ENCODE measurements at places on chromosomes 11 and 22.
A peak's percentile ranks its signal among the peaks of the same experiment; 100 is the strongest.

DNA sequence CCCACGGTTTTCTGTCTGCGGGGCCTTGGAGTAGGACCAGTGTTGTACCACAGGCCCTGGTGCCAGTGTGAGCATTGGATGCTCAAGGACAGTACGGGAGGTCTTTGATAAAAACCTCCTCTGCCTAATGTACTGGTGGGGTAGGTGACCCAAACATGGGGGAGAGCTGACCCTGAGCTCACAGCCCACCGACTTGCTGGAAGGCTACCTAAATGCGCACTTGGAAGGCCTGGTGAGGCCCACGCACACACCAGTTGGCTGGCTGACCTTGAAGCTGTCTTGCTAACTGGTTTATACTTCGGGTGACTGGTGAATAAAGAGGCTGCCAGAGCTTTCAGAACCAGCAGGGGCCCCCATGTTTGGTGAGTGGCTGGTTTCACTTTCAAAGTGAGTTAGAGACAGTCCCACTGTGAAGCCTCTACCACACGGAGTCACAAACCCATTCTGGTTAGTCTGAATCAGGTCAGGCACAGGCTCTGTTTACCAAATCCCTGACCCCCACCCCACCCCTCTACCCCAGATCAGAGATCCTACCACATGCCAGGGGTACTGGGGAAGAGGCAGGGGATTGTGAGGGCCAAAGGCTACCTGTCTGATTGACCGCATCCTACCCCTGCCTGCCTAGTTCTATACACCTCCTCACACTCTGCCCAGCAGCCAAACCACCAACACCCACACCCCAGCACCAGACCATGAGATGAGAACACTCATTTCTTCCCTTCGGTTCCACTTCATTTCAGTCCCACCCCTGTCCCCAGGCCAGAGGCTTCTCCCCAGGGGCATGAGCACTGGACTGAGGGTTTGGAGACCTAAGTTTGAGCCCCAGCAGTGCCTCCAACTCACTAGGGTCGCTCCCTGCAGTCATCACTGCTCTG, 12.7 kb upstream of the IL2RB start:
- peak; percentile 23 for DNase-seq

DNA sequence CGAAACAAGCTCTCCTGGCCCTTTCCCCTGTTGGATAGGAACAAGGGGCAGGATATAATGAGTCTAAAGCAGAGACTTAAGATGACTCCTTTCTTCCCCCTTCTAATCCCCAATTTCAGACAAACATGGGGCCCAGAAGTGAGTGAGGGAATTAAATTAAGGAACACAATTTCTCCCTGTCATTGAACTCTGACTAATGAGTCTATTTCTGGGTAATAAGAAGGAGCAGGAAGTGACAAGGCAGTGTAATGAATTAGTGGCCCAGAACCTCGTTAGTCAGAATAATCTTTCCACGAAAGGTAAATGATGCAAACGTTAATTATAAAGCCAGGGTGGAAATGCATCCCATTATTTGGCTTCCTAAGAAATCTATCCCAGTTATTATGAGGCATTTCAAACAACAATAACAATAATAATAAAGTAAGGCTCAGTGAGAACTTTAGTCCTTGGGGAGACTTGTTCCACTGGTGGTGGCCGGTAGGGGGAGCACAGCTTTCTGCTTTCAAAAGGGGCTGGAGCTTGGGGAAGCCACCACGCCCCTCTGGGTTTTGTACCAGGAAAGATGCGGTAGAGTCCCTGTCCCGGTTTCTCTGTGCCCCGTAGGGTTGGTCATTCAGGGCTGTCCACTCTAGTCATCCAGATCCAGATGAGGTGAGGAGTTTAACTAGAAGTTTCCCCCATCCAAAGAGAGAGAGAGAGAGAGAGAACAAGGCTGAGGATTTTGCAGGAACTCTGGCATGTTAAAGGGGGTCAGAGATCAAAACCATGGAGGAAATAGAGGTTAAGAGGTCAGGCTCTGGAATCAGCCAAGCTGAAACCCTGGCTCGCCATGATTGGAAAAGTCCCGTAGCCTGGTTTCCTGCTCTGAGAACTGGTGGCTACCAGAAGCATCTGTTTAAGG, 298.3 kb downstream of the NTM start:
- DNase-seq, result peak; percentile 66

DNA sequence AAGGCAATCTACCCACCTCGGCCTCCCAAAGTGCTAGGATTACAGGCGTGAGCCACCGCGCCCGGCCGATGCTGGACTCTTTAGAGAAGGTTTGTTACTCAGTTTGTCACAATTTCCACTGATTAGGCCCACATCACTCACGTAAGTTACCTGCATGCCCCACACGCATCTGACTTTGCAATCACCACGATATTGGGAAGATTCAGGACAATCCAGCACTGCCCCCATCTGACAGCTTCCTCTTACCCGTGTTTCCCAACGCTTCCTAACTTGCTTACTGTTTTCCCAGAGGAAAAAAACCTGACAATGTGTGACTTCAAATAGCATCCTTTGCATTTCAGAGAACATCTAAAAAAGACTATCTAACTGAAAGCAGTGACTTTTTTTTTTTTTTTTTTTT, 21.8 kb upstream of the EIF3M start:
- no peak for DNase-seq

- DNase-seq, result no peak
These were observed 8.1 kb upstream of the TOP3B start for GRCh38 chr22:21990445-21991303.

- DNase-seq, result no peak
These were observed 124.9 kb downstream of the MRTFA start for GRCh38 chr22:40511604-40512003.

DNA sequence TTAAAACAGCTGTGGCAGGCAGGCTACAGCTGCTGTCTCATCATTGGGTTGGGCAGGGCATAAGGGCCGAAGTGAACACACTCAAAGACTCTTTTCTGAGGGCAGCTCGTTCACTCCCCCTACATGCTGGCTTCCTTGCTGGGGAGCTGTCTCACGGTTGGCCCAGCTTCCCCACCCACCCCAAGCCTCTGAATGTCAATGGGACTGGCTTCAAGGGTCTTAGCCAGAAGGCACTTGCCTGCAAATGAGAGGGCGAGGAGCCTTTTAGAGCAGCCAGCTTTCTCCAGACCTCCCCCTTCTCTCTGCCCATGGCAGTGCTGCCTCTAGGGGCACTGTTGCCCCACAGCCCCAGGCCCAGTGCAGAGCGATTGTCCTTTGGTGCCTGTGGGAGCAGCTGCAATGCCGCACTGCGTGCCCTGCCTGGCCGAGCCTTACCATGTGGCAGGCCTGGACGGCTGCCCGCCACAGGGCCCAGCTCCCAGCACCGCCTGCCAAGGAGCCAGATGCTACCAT, 94.7 kb upstream of the RASSF10 start:
- DNase-seq, result peak; percentile 30

- DNase-seq, result no peak
These were observed 62.0 kb upstream of the UCP3 start for GRCh38 chr11:74070723-74071492.

GRCh38 chr11:9576701-9577381, 3.4 kb downstream of the WEE1 start:
- peak; percentile 27 for DNase-seq

GRCh38 chr11:45890886-45891550, 5.6 kb downstream of the MAPK8IP1 start:
- DNase-seq, result no peak

DNA sequence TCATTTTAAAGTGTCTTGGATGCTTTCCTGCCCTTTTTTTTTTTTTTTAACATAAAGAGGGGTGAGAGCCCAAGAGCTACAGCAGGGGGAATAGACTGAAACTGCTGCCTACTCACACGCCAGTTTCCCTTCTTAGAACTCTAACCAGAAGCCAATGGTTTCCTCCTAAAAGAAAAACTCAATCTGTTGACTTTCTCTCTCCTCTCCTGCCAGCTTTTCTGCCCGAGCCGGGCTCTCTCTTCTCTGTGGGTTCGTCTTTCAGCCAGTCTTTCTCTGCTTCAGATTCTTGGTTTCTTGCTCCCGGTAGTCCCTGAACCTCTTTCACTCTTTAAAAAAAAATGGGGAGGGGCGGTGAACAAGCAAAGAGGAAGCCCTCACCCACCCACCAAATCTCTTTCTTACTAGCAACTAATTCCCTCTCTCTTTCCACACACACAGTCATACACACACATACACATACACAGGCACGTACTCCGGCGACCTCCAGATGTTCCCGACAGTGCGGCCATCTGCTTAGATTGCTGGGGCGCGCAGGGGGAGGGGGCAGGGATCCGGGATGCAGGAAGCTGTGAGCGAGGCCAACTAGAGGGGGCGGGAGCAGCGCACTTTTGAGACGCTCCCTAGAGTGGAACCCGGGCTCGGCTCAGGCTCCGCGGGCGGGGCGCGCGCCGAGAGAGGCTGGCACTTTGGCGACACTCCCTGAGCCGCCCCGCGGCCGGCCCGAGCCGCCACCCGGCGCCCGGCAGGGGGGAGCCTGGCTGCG, 444 bp upstream of the TSKU start:
- DNase-seq, result peak; percentile 76

- DNase-seq, result no peak
These were observed 72.9 kb downstream of the CACNA1I start for GRCh38 chr22:39643311-39644083.

GRCh38 chr22:46968359-46968740, 205.9 kb downstream of the TBC1D22A start:
- DNase-seq, result no peak

DNA sequence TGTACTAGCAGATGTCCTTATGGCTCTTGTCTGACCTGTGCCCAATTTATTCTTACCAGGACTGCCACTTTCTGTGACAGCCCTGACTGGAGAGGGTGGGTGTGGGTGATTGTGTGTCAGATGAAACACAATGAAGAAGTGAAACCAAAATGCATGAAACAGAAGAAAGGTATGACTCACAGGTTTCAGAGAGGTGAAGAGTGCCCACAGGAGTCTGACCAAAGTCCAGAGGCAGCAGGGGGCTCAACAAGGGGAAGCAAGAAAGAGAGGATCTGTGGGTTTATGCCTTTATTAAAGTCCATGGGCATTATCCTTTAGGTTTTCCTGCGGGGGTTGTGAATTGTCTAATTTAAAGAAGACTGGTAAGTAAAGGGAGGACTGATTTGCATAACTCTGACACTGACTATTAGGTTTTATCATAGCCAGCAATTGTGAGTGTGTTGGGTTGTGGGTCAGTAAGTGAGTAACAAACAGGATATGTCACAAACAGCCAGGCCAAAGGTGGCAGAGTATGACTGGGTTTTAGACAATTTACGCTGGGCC, 3.9 kb upstream of the OR4C6 start:
- no peak for DNase-seq

GRCh38 chr22:36689583-36689982, 14.0 kb downstream of the CACNG2 start:
- no peak for DNase-seq

DNA sequence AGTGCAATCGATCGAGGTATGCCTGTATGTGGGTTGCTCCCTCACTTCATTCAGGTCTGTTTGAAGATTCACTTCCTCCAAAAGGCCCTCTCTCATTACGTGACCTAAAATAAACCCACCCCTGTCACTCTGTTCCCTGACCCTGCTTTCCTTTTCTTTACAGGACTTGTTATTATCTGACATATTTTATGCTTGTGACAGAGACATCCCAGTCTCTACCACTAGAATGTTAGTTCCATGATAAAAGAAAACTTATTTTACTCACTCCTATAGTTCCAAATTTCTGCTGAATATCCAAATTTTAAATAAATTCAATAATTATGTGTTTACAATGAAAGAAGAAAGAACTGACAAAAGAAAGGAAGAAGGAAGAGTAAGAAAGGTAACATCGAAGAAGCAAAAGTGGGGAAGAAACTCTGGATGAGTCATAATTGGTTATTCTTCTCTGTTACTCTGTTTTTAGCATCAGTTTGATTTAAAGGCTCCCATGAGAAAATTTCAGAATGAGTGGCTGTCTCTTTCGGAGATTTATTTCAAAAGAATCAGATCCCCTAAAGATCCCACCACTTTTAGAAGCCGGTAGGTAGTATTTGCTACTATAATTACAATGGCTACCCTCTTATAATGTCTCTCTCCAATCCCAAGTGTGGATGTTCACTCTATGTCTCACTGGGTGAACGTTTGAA, 33.5 kb downstream of the ENTHD1 start:
- no peak for DNase-seq

GRCh38 chr11:68116974-68117373, 4.2 kb downstream of the CHKA start:
- DNase-seq, result no peak

DNA sequence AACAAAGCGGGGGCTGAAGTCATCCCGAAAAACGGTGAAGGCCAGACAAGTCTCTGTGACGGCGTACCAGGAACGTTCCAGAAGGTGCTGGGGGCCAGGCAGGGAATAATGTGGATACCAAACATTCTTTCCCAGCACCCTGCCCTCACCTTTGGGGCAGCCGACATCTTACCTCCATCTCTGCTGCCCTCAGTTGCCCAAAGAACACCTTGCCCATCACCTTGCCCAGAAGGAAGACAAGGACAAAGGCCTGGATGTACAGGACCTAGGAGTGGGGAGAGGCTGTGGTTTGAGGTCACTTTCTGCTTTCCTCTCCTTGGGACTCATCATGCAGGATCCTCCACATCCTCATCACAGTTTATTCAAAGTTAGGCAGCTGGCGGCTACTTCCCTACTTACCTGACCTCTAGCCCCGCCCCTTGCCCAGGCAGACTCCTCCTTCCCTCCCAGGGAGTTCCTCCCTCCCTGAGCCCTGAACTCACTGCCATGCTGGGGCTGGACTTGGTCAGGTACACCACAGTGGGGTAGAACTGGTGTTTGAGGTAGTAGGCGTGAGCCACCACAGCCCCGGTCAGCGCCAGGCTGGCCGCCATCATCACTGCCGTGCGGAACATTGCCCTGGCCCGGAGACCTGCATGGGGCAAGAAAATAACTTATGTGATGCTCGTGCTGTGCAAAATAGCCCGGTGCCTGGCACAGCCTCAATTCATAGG, 1.2 kb downstream of the SYVN1 start:
- DNase-seq, result peak; percentile 39

- DNase-seq, result no peak
These were observed 48.9 kb downstream of the CEP164 start for GRCh38 chr11:117376517-117376916.

DNA sequence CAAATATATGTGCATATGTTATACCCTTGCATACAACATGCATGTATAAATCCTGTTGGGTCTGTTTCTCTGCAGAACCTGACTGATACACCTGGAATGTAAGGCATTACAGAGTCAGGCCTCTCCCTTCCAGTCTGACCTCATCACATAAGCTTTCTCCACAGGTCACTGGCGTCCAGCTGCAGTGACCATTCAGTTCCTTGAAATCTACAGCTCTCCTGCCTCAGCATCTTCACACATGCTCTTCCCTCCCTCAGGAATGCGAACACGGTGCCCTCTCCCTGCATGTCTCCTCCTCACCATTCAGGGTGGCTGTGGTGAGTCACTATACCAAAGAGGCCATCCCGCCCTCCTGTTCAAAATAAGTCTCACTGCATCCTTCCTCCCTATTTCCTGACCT, 657.8 kb upstream of the B3GAT1 start:
- no peak for DNase-seq

DNA sequence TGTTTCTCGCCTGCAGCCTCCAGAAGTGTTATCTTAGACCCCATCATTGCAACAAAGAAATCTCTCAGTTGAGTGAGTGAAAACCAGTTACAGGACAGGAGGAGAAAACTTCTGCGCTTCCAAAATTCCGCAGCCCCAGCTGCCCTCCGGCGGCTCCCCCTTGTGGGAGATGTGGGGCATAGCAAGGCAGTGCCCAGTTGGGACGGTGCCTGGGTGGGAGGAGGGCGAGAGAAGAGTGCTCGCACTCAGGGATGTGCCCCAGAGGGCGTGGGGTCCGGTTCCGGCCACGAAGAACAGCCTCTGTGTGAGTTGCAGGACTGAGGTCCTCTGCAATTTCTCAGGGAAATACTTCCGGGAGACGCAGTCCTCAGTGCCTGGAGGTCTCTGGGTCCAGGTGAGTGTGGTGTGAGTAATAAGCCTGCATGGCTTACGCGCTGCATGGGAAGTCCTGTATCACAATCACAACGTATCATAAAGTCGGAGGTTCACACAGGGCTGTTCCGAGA, 87.0 kb upstream of the BLID start:
- peak; percentile 81 for DNase-seq
